ENCODE measurements at places on chromosomes 11 and 22.

DNA sequence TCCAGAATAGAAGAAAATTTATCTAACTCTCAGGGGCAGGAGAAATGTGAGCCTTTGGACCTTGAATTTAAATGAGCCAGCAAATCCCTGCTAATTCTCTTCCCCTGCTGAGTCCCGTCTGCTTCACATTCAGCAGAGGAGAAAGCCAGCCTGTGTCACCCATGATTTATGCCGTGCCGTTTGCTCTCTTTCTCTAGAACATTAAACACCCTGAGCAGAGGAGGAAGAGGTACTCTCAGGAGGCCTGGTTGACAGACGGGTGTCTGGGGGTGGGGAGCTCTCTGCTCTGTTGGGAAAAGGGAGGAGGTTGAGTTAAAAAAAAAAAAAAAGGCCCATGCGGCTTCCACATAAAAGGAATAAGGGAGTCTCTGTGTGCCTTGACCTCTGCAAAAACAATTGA is 11.3 kb upstream of the MTMR3 start:
- no peak for DNase-seq

- no peak for DNase-seq
Measured at GRCh38 chr22:24406322-24407277, 20.8 kb upstream of the ADORA2A start.

GRCh38 chr22:26589845-26590736 is at the start of gene TPST2:
TSS of gene TPST2 (minus strand) at chr22:26590132. CDS start at chr22:26541630, 48,502 bp downstream.
- DNase-seq = no peak

DNA sequence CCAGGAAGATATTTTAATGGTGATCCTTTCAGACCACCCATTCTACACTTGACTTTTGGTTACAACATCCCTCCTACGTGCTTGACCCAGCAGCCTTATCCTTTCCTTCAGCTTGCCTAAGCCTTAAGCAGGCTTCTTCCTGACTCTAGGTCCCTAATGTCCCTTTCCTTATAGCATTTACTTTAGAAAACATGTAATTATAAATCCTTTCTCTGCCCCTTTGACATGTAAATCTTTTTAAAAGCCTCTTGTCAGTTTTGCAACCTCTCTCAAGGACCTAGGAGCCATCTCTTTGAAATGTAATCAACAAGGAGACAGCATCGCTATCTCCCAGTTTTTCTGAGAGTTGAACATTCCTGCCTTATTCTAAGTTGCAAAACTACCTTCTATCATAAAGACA is 1255.2 kb downstream of the LRRC4C start:
- no peak for DNase-seq

DNA sequence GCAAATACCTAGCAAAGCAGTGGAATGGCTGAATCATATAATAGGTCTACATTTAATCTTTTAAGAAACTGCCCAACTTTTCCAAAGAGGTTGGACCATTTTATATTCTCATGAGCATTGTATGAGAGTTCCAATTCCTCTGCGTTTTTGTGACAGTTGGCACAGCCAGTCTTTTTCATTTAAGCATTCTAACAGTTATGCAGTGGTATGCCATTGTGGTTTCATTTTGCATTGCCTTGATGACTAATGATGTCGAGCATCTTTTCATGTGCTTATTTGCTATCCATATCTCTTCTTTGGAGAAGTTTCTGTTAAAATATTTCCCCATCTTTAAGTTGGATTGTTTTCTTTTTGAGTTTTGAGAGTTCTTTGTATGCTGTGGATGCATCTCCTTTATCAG is 38.7 kb downstream of the EIF3F start:
- DNase-seq = no peak
